ENCODE measurements at places on chromosomes 11 and 22. TPM values are rescaled to one million over a fixed set of nuclear protein-coding genes. Genes with fewer than 3 reads are reported as not detected.
A peak's percentile ranks its signal among the peaks of the same experiment; 100 is the strongest.

- DNase-seq: no peak
These were observed 28.3 kb downstream of the LMO2 start for GRCh38 chr11:33863418-33864172.

The KLHL35 gene
- 0.60 TPM for total RNA-seq

The NCR3LG1 gene
- 0.15 TPM for total RNA-seq

The SLC22A8 gene
- not detected for total RNA-seq

The BARX2 gene
- total RNA-seq: not detected

- DNase-seq: no peak
These were observed 47.3 kb downstream of the GRAMD1B start for GRCh38 chr11:123477205-123477907.

DNA sequence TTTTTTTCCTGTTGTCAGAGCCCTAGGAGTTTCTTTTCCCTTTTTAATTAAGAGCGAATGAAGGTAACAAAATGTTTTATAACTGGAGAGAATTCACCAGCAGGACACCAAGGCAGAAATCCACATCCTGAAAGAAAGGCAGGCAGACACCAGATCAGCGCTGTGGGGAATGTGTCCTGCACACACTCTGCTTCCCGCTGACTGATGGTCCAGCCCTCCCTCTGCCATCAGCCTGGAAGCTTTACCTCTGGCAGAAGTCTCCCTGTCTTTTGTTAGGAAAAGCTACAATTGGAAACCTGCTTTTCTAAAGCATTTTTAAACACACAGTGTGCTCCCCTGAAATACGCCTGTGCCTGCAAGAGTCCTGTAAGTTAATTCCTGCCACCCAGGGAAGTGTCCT, 638.5 kb downstream of the NTM start:
- DNase-seq: no peak

- no peak for DNase-seq
These were observed 31.8 kb downstream of the SLCO2B1 start for GRCh38 chr11:75182664-75183063.

The RELA gene
- 102 TPM for total RNA-seq

The OR52E2 gene
- total RNA-seq: not detected

DNA sequence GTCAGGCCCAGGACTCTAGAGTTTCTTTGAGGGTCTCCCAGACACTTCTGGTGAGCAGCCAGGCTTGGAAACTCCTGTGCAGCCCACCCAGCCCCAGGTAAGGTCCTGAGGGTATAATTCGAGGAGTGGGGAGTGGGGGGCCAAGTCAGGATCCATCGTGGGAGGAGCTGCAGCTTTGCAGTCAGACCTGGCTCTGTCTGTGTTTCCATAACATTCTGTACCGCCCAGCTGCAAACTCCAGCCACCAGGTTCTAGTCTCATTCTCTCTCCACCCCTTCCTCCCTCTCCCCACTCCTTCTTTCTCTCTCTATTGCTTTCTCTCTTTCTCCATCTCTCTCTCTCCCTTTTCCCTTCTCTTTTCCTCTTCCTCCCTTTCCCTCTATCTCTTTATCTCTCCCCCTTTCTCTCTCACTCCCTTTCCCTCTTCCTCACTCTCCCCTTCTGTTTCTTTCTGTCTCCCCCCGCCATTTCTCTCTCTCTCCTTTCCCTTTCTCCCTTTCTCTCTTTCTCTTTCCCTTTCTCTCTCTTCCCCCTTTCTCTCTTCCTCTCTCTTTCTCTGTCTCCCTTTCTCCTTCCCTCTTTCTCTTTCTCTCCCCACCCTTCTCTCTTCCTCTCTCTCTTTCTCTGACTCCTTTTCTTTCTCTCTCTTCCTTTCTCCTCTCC, 127.2 kb downstream of the MN1 start:
- DNase-seq: no peak

The CCDC188 gene
- 0.33 TPM for total RNA-seq

DNA sequence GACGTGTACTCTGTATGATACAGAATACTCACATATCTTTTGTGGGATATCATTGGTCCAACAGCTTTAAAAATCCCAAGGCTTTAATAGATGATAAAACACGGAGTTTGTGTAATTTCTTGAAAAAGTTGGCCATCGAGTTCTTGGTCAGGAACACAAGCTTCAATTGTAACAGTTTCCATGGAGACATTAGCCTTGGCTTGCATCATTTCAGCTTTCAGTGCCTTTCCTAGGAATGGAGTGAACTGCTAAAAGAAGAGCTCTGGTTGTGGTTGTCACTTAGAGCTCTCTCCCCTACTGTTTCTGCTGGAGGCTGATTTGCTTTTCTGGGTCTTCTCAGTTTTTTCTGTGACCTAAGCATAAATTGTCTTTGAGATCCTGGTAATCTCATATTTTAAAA, 14.2 kb downstream of the BMAL1 start:
- DNase-seq: no peak

GRCh38 chr22:46230262-46230901, 19.7 kb downstream of the CDPF1 start:
- DNase-seq: no peak

GRCh38 chr11:42595876-42596275, 715.9 kb upstream of the API5 start:
- DNase-seq: no peak

- DNase-seq: no peak
These were observed 93.2 kb downstream of the PDE2A start for GRCh38 chr11:72581067-72581466.

GRCh38 chr22:47847131-47847890, 1084.9 kb downstream of the TBC1D22A start:
- no peak for DNase-seq

DNA sequence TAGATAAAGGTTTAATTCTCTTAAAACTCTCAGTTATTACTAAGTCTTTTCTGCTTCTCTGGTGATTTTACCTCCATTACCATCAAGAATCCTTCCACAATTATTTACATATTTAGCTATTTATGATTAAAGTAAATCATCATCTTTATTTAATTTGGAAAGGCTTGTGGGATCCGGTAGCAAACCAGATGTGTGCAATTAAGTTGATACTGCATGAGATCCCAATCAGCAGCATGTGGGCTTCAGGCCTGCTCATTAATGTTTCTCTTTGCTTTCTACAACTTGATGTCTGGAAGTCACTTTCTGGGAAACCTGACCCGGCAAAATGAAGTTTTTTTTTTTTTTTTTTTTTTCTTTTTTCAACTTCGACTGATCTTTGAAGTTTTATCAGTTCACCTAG, 558.4 kb upstream of the ANO5 start:
- no peak for DNase-seq

DNA sequence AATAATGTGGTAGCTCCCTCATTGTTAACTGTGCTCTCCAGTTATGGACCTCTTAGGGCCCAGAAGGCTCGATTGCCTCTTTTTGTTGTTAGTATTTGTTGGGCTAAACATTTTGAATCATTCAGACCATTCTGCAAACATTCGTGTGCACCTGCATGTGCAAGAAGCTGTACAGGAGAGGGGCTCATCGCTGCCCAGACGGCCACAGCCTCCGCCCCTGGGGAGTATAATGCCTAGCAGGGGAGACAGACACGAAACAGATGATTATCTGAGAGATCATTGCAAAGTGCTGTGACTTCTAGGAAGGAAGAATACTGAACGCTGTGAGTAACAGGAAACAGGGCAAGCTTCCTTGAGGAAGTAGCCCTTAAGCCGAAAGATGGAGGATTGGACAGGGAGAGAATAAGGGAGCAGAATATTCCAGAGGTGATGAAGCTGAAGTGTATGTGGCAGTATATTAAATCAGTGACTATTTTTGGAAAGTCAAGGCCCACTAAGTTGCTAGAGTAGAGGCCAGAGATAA, 123.3 kb upstream of the RASSF10 start:
- DNase-seq: no peak

The CAPN1 gene
- 167 TPM for total RNA-seq

The GLB1L2 gene
- total RNA-seq: 2.1 TPM

The METTL15 gene
- total RNA-seq: 12.3 TPM

The SLC22A12 gene
- not detected for total RNA-seq

The KRTAP5-1 gene
- total RNA-seq: not detected

- DNase-seq: no peak
These were observed 1.4 kb downstream of the ARHGAP20 start for GRCh38 chr11:110710628-110711381.

DNA sequence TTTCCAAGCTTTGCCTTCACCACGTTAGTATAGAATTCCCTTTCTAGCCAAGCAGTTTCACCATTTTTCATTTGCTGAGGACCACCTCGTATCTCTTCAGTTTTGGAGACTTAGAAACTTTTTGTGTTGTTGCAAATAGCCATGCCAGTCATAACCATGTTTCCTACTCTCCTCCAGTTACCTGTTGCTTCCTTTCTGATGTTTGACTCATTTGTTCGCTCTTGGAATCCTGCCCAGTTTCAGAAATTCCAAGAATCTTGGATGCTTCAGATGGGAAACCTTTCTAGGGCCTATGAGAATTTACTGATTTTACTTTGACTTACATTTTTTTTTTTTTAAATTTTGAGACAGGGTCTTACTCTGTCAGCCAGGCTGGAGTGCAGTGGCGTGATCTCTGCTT, 65.4 kb downstream of the PPP6R3 start:
- DNase-seq: no peak

DNA sequence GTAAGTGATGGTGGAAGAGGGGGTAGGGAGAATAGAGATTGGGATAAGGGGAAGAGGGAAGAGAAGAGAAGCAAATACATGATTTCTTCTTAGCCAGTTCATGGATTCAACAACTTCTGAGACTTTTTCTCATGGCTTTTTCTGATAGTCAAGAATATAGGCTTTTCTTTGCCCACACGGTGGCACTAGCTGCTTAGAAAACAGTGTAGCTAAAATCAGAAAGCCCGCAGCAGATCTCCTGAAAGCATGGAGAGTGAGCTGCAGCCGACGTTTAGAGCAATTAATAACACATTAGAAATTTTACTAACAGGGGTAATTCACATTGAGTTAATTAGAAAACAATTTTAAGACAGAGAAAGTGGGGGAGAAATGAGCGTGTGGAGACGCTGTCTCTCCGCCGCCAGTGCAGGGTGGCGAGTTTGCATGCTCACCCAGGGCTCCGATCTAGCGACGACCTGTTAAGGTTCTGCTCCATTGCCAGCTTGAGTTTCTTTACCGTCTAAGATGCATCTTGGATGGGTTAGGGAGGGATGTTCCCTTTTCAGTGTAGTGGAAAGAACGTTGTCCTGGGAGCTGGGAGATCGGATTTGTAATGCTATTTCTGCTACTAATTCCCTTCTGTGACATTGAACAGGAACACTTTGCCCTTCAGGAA, 3.3 kb upstream of the RAG1 start:
- peak; percentile 45 for DNase-seq

Measured in activated CD4-positive, alpha-beta memory T cell treated with anti-CD3 and anti-CD28 coated beads, Interleukin-2, amount 10 ng/mL, durations not matched to agents 7 days and 5 days (primary cell).